ENCODE measurements at places on chromosomes 11 and 22.
A peak's percentile ranks its signal among the peaks of the same experiment; 100 is the strongest.

- DNase-seq = no peak
Measured at GRCh38 chr22:46976598-46976997, 214.1 kb downstream of the TBC1D22A start.

GRCh38 chr11:1230456-1231395, 7.9 kb downstream of the MUC5B start:
- DNase-seq = no peak

DNA sequence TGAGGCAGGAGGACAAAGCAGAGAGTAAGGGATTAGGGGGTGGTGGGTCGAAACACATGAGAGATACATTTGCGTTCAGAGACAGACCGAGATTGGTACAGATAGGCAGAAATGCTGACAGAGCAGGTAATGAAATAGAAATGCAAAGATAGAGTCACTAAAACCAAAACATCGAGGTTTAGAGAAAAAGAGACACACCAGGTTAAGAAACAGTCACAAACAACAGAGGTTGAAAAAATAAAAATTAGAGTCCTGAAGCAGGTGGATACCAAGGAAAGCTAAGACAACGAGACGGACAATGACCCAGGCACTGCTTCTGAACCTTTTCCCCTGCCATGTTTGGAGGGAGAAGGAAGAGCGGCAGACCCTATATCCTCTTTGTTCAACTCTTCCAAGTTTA, 1.2 kb upstream of the MAPK1 start:
- DNase-seq = no peak

DNA sequence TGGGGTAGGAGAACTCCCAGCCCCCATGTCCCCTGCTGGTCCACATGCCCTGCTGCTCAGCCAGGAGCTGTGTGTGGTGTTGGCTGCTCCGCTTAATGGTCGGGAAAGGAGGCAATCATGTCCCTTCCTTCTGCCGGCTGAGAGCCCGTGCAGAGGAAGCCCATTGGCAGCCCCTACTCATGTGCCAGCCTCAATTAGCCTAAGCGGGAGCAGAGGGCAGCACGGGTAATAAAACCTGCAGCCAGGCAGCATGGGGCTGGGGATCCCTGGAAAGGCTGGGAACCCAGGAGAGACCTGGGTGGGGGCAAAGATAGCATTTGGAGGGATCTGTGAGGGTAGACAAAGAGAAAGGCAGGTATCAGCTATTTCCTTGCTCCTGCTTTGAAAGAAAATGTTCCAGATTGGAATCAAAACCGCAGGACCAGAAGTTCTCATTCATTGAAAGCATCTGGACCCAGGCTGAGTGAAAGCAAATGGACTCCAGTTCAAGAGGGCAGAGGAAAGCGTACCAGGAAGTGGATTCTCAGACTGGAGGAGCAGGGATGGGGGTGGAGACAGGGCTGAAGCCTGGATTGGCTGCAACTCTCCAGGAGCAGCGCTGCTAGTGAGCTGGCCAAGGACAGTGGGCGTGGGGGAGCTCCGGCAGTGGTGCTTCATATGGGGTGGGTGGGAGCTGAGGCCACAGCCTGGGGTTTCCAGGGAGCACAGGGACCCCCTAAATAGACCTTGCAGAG, 103.4 kb upstream of the NECTIN1 start:
- no peak for DNase-seq

DNA sequence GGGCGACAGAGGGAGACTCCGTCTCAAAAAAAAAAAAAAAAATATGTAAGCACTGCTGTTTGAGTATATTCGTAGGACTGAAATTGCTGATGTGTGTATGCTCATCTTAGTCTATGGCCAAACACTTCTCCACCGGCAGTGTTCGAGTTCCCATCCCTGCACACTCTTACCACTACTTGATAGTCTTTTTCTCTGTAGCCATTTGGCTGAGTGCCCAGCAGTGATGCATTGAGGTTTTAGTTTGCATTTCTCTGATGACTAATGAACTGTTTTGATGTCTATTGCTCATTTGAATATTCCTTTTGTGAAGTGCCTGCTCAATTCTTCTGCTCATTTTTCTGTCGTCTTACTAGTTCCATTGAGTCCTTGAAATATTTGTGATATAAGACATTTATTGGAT, 1.9 kb downstream of the TIRAP start:
- peak; percentile 90 for DNase-seq

- no peak for DNase-seq
Measured at GRCh38 chr22:30809086-30809485, 114.4 kb downstream of the OSBP2 start.

DNA sequence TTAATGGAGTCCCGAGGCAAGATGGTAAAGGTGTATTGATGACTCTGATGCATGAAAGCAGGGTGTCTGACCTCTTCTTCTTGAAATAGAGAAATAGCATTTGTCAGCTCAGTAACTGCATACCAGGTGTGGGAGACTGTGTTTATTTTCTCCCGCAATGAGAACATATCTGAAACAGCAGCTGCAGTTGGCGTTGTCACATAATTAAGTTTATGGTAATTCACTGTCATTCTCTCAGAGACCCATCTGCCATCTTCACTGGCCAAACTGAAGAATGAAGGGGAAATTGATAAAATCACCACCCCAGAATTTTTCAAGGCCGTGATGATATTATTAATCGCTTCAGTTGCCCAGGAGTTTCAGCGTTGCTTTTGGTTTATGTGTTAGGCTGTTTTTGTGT, 20.1 kb upstream of the MCHR1 start:
- no peak for DNase-seq

GRCh38 chr22:48651981-48652538, 1175.6 kb downstream of the BRD1 start:
- no peak for DNase-seq

GRCh38 chr11:72491001-72491400, 56.7 kb upstream of the CLPB start:
- no peak for DNase-seq

GRCh38 chr22:49964136-49965090, 3.8 kb downstream of the PIM3 start:
- peak; percentile 22 for DNase-seq

DNA sequence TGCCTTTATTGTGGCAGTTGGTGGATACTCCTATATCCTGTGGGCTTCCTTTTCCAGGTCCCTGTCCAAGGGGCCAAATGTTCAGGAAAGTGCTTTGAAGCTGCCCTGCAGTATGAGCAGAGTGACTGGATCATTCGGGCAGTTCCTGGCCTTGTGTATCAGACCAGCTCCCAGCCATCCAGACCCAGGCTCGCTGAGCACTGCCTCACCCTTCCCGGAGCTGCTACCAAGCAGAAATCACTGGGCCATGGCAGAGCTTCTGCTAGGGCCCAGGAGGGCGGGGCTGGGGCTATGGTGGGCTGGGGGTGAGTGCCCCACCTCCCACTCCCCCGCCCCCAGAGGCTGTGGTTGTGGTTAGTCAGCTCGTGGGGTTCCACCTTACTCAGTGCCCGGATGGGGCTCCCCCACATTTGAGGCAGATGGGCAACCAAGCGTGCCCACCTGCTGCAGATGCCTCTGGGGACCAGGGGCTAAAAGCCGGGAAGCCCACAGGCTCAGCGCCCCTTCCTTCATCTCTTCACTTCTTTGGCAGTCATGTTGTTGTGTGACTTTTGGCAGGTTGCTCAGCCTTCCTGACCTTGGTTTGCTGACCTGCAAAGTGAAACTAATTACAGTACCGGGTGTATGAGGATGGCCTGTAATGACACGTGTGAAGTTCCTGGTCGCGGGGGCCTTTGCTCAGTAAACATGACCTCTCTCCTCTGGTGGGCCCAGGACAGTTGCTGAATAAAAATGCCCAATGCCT, 2.1 kb upstream of the LRRC32 start:
- no peak for DNase-seq

- no peak for DNase-seq
Measured at GRCh38 chr11:122127020-122127419, 11.0 kb upstream of the BLID start.

GRCh38 chr11:96056576-96056975, 132.7 kb upstream of the MTMR2 start:
- no peak for DNase-seq

DNA sequence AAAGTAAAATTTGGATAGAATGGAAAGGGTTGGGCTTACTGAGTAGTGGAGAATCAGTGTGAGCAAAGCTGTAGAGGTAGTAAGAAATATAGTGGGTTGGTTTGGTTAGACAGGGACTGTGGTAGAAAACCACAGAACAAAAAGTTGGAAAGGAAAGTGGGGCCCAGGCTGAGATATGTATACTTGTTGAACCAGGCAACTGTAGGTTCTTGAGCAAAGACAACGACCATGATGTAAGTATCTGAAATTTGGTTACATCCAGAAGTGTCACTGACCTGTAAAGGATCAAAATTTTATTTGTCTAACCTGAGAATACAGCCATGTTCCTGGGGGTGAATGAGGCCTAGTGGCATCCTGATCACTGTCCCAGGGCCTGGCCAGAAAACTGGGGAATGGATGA, 114.1 kb downstream of the STIM1 start:
- no peak for DNase-seq

- no peak for DNase-seq
Measured at GRCh38 chr11:28878025-28878424, 769.8 kb downstream of the METTL15 start.

- DNase-seq = no peak
Measured at GRCh38 chr22:26901198-26901816, 243.9 kb downstream of the MIAT start.

- DNase-seq = no peak
Measured at GRCh38 chr22:42821386-42821785, 35.7 kb downstream of the ARFGAP3 start.

DNA sequence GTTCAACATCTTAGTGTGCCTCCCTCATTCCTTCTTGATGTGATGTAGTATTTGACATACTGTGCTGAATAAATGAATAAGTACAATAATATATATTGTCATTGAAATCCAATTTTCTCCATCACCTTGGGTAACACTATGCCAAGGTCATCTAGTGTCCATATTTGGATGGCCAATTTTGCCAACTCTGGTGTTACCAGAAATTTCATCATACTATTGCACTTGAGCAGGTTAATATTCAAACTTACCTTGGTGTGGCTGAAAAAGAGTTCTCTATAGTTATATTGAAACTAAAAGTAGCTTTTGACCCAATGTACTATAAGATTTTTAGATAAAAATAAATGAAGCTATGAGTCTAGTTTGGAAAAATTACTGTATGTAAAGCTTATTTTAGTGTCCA, 98.2 kb upstream of the SLC6A5 start:
- no peak for DNase-seq

DNA sequence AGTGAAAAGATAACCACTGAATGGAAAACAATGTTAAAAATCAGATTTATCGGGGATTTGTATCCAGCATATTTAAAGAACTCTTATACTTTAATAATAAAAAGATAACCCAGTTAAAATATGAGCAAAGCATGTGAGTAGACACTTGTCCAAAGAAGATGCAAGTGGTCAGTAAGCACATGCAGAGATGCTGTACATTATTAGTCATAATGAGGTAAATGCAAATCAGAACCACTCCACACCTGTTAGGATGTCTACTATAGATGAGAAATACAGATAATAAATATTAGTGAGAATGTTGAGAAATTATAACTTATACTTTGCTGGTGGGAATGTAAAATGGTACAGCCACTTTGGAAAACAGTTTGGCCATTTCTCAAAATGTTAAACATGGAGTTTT, 28.0 kb downstream of the QSER1 start:
- no peak for DNase-seq
